ENCODE measurements at places on chromosomes 7 and 10. TPM values are rescaled to one million over a fixed set of nuclear protein-coding genes. Genes with fewer than 3 reads are reported as not detected.

Gene GPER1
- total RNA-seq = 0.98 TPM

Gene CAMK1D
- total RNA-seq = 29.7 TPM

Gene NYAP1
- 29.7 TPM for total RNA-seq

Gene SLC16A12
- 2.2 TPM for total RNA-seq

Gene TBX20
- not detected for total RNA-seq

Gene MBL2
- total RNA-seq = not detected

Gene ZKSCAN1
- total RNA-seq = 60.0 TPM

Gene HMX3
- not detected for total RNA-seq
